ENCODE measurements at places on chromosomes 2 and 18.
A peak's percentile ranks its signal among the peaks of the same experiment; 100 is the strongest.

GRCh38 chr18:45557287-45557686 lies 58.0 kb upstream of the SLC14A2 start:
- no peak for DNase-seq

- no peak for DNase-seq
Measured at GRCh38 chr2:24307961-24308360, 52.4 kb downstream of the ITSN2 start.

- no peak for DNase-seq
Measured at GRCh38 chr2:97936881-97937280, 58.9 kb downstream of the TMEM131 start.

DNA sequence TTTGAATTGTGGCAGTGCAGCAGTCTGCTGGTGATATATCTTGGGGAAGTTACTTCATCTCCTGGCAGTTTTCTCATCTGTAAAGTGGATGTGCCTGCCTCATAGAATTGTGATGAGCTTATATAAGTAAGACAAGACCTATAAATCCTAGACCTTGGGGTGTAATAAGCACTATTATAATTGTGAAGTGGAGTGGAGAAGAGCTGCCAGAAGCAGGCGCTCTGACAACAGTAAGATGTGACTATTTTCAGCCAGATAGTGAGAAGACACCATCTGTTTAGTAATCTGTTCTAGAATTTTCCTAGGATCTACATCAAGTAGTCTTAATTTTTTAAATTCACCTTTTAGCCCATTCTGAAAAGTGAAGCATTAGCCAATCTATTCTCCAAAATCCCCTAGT lies 85.6 kb upstream of the TSPYL6 start:
- DNase-seq = no peak

GRCh38 chr2:177983183-177983788 lies 89.3 kb downstream of the PDE11A start:
- DNase-seq = peak; percentile 36

GRCh38 chr2:117087535-117088291 lies 726.8 kb upstream of the DDX18 start:
- DNase-seq = no peak

- no peak for DNase-seq
Measured at GRCh38 chr2:42095923-42096408, 48.1 kb downstream of the PKDCC start.

DNA sequence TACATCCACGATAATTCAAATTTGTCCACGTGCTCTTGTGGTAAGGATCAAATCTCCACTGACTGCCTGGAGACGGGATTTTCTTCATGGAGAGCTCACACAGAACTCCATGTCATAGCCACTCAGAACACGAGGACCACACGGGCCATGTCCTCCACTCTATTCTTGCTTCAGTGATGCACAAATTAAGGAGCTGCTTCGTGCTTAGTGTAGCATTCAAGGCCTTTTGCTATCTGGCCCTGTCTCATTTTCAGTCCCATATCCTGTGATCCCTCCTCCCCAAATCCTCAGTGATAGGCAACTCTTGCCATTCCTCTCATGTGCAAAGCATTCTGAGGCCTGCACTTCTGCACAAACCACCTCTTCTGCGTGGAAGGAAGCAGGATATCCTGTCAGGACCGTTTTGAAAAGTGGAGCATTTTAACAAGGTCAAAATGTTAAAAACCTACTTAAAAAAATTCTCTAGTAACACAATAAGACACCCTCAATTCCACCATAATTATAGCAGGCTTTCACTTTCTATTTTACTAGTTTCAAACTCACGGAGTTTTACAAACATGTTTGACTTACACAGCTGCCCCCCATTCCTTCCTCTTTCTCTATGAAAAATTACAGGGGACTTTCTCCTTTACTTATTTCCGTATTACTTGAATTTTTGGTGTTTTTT lies 35.2 kb downstream of the ST3GAL5 start:
- no peak for DNase-seq

DNA sequence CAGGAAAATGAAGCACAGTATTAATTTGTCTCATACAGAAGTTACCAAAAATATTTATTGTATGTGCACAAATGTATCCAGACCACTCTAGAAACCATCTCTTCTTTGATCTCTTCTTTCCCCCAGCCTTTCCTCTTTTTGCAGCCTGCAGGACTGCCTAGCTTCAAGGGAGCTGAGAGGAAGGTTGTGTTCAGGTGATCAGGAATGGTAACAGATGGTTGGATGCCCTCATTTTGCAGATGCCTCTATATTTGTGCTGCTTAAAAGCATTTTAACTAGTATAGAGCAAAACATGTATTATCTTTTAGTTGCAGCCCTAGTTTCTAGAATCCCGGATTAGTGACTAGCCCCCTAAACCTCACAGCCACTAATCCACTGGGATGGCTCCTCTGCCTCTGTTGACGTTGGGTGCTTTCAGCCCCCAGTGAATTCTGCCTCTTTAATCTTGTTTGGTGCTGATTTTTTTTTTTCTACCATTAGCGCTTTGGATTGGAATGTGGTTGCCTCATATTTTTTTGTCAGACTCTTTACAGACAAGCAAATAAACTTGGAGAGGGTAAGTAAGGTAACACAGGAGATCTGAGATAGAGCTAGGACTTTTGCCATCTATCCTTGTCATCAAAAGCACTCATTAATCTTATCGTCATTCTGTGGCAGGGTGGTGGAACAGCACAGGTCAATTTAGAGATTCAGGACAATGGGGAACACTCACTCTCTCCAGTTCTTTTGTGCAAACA lies 103.8 kb upstream of the NDUFV2 start:
- peak; percentile 54 for DNase-seq

GRCh38 chr2:190677255-190677654 lies 28.4 kb downstream of the NAB1 start:
- no peak for DNase-seq

- DNase-seq = no peak
Measured at GRCh38 chr2:119808516-119809147, 48.9 kb downstream of the PTPN4 start.

DNA sequence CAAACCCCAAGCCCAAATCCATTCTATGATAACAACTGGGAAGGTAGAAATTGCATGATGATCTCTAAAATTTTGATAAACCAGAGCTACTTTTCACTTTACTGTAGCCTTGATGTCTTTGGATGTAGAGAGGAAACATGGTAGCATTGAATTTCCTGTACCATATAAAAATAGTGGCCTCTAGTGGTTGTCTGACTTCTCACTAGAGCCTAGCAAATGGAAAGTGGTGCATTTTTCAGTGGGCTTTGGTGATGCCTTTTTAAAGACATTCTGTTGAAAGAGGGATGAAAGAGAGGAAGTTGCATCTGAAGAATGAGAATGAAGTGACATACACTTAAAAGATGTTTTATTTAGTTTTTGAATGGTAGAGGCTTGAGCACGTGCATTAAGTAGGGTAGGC lies 662.2 kb downstream of the XIRP2 start:
- DNase-seq = no peak

DNA sequence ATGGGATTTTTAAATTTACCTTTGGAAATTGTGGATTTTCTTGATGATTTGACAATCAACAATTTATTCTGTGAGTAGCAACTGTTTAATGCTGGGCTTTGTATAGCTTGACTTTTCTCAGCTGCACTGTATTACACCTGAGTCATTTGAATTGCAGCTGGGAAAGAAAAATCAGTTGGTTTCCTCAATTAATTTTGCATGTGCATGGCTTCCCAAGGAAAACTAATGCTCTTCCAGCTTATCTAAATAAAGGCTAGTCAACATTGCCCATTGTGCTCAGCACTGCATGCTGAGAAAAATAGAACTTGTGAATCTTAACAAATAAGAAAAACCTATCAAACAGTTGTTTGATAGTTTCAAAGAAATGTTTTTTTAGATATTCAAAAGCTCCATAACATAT lies 268.3 kb upstream of the CDH20 start:
- no peak for DNase-seq

GRCh38 chr2:224952936-224953657 lies 89.2 kb downstream of the DOCK10 start:
- DNase-seq = no peak

DNA sequence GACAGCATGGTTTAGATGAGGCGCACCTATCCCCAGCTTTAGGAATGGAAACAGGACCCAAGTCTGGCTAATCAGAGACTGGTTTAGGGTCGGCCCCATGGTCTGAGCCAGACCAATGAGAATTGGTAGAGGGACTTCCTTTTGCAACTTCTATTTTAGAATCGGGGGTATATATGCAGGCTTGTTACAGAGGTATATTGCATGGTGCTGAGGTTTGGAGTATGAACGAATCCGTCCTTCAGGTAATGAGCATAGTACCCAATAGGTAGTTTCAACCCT lies 1.5 kb upstream of the BOLA3 start:
- DNase-seq = no peak

DNA sequence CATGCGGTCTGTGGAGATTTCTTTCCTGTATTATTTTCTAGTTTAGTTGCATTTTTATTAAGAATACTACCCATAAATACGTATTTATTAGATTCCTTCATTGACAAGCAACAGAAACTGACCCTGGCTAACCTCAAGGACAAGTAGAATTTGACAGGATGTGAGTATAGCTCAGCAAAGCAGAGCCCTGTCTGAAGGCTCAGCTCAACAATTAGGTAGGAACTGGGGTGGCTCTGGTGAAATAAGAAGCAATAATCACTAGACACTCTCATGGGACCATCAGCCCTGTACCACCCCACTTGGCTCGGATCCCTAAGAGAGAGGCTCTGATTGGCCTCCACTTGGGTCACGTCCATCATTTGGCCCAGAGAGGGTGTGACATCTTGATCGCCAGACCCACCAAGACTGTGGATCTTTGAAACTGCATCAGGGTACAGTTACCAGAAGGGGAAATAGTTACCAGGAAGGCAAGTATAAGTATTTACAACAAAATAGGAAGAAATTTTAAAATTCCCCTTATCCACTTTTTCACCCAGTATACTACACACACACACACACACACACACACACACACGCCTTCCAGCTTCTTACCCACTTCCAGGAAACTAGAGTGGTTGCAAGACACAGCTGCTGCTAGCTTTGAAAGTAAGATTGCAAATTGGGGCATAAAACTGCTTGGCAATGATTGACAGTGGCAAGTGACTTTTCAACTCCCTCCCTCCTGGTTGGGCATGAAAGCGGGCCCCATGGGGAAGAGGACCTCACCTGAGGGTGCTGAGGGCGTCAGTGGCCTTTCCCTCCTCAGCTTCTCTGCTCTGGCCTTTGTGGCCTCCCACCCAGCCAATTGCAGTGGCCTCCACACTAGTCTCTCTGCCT lies 41.8 kb downstream of the KCTD18 start:
- no peak for DNase-seq

DNA sequence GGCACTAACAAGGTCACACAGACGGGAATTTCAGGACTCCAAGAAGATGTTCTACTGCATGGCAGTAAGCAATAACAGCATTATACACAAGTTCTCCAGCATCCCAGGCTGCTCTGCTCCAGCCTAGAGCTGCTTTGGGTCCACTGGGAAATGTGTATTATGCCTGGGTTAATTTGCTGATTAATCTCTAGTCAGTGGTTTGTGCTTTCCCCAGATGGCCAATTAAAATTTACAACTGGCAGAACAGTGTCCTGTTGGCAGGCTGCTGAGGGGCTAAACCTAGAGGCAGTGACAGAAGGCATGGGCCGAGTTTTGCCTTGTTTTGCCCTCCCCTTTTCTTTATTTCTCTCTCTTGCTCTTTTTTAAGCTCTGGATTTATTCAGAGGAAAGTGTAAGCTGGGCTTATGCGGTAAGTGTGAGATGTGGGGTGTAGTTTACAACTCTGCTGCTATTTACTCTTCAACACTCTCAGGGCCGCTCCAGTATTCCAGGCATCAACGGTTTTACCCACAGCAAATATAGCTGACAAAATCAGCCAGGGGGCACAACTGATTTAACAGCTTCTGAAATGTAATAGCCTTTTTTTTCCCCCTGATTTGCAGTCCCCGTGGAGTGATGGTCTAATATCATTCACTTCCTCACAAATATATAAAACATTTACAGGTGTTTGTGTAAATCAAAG lies 348.0 kb downstream of the GPD2 start:
- DNase-seq = no peak

DNA sequence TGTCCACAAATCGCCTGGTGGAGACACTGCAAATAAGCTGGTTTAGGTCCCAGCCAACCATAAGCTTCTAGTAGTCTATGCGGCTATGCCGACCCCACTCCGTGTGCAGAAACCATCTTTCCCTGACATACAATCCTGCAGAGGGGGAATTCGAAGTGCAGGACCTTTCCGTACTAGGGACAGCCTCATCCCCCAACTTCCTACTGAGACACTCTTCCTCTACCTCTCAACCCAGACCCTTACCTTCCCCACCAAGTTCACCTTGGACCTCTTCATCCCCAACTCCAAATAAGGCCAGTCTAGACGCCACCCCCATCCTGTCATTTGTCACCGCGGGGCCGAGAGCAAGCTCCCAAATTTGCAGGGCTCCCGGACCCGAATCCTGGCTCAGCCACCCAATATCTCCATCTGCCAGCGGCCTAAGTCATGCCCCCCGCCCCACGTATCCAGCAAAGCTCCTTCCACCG lies 496 bp downstream of the SUCLG1 start:
- no peak for DNase-seq

GRCh38 chr2:152097801-152098495 lies 896 bp downstream of the CACNB4 start:
- no peak for DNase-seq

DNA sequence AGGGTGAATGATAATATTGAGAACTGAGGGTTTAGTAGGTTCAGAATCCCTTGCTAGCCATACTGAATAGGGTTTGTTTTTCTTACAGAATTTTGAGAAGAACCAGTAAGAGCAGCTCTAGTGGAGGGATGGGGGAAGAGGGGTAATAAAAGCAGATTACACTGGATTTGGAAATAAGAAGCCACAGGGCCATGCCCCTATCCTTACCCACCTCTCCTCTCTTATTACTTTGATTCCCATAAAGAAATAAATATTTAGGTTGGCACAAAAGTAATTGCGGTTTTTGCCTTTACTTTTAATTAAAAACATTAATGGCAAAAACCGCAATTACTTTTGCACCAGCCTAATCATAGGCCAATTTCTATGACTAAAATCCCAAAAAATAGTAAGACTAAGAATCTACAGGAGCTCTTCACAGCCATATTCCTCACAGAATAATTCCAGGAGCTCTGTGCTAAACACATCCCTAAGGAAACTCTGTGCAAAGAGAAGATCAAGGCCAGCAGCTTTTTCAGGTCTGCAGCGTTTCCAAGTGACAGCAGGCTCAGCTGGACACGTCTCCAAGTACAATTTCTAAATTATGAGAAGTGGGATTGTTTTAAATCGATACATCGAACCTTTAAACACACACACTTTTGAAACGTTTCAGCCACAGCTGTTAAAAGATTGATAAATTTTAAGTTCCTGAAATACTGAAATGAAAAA lies 58.4 kb upstream of the RTN4 start:
- DNase-seq = no peak

GRCh38 chr18:10329101-10329500 lies 125.3 kb upstream of the APCDD1 start:
- DNase-seq = no peak

GRCh38 chr18:33761363-33761762 lies 183.3 kb downstream of the ASXL3 start:
- DNase-seq = no peak

GRCh38 chr2:75303227-75303626 lies 103.9 kb upstream of the TACR1 start:
- no peak for DNase-seq

- DNase-seq = no peak
Measured at GRCh38 chr2:160015746-160016145, 46.7 kb downstream of the PLA2R1 start.

Measured in fibroblast of skin of left quadriceps (primary cell).